Stimulated activated CD8-positive, alpha-beta memory T cell treated with anti-CD3 and anti-CD28 coated beads, Interleukin-2, amount 100 ng/mL, for 1 hour (primary cell): ENCODE measurements at places on chromosomes 6 and 20.
A peak's percentile ranks its signal among the peaks of the same experiment; 100 is the strongest.

DNA sequence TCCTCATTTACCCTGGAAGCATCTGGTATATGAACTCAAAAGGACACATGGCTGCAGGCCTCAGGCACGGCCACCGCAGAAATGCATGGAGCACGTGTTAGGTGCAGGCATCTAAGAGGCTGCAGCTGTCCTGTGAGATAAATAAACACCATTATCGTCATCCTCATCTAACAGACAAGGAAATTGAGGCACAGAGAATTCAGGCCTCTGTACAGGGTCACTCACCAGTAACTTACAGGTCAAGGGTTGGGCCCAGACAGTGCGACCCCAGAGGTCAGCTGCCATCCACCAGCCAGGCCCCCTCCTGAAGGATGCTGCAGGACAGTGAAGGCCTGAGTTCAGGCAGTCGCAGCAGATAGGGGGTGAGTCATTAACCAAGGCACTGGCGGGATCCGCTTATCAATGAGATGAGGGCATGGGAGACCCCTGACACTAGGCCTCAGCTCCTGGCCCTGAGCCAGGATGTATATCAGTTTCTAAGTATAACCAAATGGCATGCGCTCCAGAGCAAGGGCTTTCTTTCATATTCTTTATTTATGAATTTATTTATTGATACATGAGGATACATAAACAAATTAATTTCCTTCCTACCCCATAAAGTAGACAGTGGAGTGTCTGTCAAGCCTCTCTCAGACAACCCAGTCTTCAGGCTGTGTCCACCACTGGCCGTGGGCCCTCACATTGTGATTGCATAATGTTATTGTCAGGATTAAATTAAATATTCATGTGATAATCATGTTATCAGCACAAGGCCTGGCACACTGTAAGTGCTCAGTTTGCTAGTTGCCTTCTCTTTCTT is 316.9 kb downstream of the QKI start:
- DNase-seq: no peak

DNA sequence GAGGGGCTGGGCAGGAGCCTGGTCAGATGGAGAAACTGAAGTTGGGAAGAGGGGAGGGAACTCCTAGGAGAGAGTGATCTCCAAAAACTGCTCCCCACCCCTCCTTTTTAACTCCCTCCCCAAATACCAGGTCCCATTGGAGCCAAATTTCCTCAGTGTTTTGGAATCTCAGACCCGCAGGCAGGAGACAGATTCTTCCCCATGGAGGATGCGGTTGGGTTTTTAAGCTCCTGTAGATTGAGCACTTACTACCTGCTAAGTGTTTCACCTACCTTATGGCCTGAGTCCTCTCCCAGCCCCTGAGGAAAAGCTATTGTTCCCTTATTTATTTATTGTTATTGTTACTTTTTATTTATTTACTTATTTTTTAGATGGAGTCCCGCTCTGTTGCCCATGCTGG is 73.2 kb downstream of the CEBPB start:
- no peak for DNase-seq

DNA sequence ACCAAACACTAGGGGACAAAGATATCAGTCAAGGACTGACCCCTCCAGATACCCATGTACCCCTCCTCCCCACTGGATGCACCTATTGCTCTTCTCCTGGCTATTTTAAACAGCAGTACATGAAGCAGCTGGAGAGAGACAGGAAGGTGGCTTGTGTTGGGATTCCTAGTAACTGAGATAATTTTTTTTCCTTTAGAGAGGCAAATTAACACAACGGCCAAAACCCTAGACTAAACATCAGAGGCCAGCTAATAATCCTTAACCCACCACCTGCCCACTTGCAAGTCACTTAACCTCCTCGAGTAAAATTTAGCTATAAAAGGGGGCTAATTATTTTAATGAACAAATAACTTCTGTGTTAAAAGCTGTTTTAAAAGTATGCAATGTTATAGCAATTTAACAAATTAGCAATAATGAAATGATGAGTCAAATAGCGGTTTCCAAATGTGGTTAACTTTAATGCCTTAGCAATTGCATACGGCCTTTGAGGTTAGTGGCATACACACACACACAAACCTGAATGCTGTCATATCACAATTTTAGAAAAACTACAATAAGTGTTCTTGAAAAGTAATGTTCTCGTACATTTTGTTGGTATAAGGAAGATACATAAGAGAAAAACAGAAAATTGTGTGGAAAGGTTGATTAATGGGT is 151.7 kb downstream of the FRK start:
- no peak for DNase-seq

- no peak for DNase-seq
These were observed at the start of gene F13A1 for GRCh38 chr6:6319952-6320811. TSS of gene F13A1 (minus strand) at chr6:6320662. CDS start at chr6:6318664, 1,998 bp downstream.

GRCh38 chr6:90676516-90677300 is 89.8 kb upstream of the MAP3K7 start:
- no peak for DNase-seq

DNA sequence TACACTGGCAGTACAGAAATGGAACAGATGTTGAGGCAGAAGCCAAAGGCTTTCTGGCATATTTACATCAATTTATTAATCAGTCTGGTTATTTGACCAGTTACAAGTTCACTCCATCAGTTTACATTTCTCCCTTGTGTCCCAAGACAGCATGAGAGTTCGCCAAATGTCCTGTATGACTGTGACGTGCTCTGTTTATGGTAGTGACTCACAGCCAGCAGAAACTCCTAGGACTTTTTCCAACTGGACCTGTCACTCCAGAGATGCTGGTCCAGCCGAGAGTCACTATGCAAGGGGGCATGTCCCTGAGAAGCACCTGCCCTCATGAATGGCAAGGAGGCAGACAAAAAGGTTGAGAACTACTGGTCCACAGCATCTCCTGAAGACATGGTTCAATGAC is 160.0 kb downstream of the LRFN2 start:
- no peak for DNase-seq

GRCh38 chr6:152983637-152984512 is 1.0 kb upstream of the FBXO5 start:
- DNase-seq: peak; percentile 89

DNA sequence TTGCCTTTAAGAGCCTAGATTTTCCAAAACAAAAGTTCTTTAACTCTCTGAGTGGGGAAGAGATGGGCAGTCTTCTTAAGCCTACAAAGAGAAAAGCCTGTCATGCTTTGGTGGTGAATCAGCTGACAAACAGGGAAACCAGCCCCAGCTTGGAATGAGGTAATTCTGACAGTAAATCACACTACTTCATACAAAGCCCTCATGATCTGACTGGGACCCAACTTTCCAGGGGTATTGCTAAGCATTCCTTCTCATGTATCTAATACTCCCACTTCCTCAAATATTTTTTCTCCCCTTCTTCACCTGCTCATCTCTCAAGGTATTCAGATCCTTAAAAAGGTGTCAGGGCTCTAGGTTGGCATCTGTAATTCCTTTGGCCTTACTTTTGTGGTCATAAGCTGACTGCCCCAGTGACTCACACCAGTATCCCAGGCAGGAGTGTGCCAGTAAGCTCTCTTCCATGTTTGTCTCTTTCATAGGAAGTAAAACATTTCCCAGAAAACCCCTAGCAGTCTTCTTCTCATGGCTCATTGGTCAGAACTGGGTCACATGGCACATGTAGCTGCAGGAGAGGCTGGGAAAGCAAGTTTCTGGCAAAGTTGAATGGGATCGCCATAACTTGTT is 15.0 kb upstream of the TBC1D22B start:
- no peak for DNase-seq

GRCh38 chr6:12436224-12436623 is 146.1 kb downstream of the EDN1 start:
- DNase-seq: no peak

DNA sequence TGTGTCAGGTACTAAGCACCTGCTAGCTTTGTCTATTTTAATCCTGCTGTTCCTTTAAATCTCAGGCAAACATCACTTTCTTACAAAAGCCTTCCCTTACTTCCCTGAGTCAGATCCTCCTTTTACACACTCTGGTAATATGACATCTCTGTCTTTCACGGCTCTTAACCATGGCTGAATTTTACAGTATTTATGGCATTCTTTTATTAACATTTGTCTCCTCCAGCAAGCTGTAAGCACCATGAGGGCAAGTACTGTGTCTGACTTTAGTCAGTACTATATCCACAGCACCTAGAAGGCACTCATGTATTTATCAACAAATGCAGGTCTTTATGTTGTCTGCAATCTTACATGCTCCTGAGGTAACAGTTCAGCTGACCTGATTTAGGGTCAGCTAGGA is 33.7 kb upstream of the HBS1L start:
- no peak for DNase-seq

DNA sequence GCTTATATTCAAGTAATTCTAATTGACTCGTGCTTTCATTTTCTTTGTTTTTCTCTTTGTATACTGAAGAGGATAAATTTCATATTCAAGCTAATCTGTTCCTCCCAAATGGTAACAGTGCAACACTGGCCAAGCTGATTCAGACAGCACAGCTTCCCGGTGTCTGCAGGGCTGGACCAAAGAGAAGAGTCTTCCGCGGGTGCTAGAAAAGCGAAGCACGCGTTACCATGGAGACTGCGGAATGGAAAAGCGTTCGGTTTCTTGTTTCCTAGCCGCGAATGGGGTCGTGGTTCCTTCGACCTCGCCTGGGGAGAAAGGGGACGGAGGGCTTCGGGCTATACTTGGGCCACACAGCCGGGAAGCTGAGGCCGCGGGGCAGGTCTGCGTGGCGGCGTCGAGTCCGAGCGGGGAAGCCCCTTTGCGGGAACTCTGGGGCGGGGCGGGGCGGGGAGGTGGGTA is 6.2 kb upstream of the ZNF311 start:
- DNase-seq: no peak

DNA sequence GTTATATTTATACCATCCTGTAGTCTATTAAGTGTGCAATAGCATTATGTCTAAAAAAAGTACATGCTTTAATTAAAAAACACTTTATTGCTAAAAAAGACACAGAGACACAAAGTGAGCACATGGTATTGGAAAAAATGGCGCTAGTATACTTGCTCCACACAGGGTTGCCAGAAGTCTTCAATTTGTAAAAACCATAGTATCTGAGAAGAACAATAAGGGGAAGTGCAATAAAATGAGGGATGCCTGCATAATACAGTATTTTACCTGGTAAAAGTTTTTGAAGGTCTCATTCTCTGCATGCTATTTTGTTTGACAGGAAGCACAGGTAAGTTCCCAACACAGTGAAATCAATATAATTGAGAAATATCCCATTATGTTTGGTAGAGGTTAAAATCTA is 1.6 kb downstream of the NOX3 start:
- no peak for DNase-seq
